ENCODE measurements at places on chromosomes 2 and 18.
A peak's percentile ranks its signal among the peaks of the same experiment; 100 is the strongest.

DNA sequence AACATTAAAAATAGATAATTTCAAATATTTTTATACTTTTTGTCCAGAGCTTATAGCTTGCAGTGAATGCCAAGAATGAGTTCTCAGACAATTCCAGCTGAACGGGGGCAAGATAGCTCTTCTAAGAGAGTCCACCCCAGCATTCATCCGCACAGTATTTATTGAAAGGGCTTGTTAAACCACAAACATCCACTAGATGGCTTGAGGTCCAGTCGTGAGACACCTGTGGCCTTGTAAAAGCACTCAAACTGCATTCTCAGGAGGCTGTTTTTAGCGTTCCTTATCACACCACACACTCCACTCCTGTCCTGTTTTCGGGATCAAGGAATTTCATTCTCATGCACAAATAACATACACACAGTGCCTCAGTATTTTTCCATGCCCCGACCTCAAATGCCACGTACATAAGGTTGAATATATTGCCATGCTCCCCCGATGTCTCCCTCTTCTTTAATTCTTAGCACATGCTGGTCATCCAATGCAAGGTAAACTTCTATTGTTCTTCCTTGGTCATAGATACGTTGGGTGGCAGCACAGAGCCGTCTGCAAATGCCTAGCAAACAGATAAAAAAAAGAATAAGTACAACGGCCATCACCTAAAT lies 47.4 kb downstream of the DNAJC10 start:
- DNase-seq = no peak

- no peak for DNase-seq
Measured at GRCh38 chr2:233832869-233833311, 21.4 kb downstream of the HJURP start.

GRCh38 chr2:119407430-119408220 lies 24.0 kb upstream of the TMEM37 start:
- no peak for DNase-seq

DNA sequence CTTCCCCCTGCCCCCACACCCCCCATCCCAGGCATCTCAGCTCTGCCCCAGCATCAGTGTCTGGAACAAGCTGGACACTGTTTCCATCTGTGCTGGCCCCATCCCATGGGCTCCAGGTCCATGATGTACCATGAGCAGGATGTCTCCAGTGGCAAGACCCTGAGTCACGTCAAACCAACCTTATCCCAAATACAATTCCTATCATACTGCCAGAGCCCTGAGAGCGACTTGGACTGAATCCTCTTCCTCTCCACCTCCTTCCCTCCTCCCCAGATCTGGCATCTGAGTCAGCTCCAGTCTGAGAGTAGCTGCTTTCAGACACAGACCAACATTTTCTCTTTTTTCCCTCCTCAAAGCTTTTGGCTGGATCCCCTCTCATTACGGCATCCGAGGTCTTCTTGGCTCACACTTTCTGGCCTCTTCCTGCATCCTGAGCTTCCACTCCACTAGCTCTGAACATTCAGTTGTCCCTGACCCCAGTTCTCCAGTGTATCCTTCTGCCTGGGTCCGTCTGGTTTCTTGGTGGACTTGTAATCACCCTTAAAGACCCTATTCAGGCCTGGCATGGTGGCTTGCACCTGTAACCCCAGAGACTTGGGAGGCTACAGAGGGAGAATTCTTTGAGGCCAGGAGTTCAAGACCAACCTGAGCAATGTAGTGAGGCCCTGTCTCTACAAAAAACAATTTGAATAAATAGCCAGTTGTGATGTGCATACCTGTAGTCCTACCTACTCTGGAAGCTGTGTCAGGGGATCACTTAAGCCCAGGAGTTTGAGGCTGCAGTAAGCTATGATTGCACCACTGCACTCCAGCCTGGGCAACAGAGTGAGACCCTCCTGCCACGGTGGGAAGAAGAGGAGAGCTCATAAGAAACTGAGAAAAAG lies 68.3 kb downstream of the ACKR3 start:
- no peak for DNase-seq

DNA sequence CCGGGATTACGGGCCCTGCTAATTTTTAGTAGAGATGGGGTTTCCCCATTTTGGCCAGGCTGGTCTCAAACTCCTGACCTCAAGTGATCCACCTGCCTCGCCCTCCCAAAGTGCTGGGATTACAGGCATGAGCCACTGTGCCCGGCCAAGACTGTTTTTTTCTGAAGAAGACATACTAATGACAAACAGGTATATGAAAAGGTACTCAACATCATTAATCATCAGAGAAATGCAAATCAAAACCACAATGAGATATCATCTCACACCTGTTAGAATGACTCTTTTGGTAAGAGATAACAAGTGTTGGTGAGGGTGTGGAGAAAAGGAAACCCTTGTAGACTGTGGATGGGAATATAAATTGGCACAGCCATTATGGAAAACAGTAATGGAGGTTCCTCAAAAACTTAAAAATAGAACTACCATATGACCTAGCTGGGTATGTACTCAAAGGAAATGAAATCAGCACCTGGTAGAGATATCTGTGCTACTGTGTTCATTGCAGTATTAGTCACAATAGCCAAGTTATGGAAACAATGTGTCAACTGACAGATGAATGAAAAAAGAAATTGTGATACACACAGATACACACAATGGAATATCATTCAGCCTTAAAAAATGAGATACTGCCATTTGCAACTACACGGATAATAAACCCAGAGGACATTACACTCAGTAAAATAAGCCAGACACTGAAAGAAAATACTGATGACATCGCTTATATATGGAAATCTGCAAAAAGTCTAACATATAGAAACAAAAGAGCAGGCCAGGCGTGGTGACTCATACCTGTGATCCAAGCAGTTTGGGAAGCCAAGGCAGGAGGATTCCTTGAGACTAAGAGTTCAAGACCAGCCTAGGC lies 20.8 kb downstream of the SOS1 start:
- no peak for DNase-seq

GRCh38 chr18:24885276-24885675 lies 424.8 kb downstream of the HRH4 start:
- DNase-seq = no peak

GRCh38 chr2:173550143-173550542 lies 195.5 kb downstream of the CDCA7 start:
- no peak for DNase-seq

DNA sequence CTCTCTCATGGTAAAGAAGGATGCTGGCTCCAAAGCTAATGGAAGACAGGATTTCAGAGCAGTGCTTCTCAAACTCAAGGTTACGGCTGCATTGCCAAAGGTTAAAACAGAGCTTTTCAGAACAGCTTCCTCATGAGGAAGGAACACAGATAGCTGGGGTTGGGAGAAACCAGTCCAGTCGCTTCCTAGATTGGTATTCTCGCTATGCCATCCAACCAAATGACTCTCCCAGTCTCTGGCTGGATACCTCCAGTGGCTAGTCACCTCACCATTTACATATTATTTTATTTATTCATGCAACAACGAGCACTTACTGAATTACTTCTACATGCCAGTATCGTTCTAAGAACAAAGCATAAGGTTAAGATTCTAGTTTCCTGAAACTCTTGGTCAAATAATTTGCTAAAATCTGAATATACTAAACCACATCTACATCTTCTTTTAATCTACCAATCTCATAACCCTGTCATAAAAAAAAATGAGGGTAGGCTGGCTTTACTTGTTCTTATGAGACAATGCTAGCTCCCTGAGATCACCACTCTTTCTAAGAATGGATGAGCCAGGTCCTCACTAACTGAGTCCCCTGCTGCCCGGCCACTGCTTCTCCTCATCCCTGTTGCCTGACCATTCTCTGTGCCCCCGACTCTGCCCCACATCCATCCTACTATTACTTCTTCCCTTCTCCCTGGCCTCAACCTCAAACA lies 20.4 kb downstream of the KDSR start:
- no peak for DNase-seq

GRCh38 chr2:237295889-237296480 lies 118.0 kb downstream of the COL6A3 start:
- no peak for DNase-seq

- no peak for DNase-seq
Measured at GRCh38 chr18:41647914-41648313, 307.1 kb upstream of the PIK3C3 start.

- no peak for DNase-seq
Measured at GRCh38 chr2:43905371-43905803, 66.6 kb downstream of the ABCG8 start.

DNA sequence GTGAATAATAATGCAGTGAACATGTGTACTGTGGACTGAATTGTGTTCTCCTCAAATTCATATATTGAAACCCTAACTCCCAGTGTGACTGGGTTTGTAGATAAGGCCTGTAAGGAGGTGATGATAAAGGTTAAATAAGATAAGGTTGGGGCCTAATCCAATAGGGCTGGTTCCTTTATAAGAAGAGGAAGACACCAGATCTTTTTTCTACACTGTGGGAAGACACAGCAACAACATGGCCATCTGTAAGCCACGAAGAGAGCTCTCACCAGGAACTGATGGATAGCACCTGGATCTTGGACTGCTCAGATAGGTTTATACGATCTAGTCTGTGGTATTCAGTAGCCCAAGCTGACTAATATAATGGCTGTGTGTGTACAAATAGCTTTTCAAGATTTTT lies 66.8 kb downstream of the BMPR2 start:
- no peak for DNase-seq

- peak; percentile 59 for DNase-seq
Measured at GRCh38 chr2:127859712-127860085, 1.7 kb upstream of the POLR2D start.
